ENCODE measurements at places on chromosomes 5 and 9.

GRCh38 chr9:20599195-20599594, 23.1 kb downstream of the MLLT3 start:
- no peak for DNase-seq

DNA sequence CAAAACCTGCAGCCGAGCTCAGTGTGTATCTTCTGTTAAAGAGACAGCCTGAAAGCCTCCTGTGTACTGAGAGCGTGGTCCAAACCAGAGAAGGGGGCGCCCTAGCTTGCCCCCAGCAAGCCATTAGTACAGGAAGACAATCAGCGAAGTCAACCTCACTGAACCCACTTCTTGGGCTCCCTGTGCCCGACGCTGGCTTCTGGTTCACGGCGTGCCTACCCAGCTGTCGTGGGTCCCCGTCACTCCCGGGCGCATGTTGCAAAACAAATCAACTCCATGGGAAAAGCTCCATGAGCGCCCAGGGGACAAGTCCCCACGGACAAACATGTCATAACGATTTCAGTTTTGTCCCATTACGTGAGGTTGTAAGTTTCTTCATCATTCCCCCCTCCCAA, 326.9 kb downstream of the SH3GL2 start:
- DNase-seq = no peak

GRCh38 chr9:95012035-95012708, 285.7 kb downstream of the AOPEP start:
- no peak for DNase-seq

GRCh38 chr9:4985386-4986266, 554 bp downstream of the JAK2 start:
- peak; percentile 46 for DNase-seq

- DNase-seq = no peak
Measured at GRCh38 chr9:96425500-96426169, 7.5 kb upstream of the ZNF367 start.

DNA sequence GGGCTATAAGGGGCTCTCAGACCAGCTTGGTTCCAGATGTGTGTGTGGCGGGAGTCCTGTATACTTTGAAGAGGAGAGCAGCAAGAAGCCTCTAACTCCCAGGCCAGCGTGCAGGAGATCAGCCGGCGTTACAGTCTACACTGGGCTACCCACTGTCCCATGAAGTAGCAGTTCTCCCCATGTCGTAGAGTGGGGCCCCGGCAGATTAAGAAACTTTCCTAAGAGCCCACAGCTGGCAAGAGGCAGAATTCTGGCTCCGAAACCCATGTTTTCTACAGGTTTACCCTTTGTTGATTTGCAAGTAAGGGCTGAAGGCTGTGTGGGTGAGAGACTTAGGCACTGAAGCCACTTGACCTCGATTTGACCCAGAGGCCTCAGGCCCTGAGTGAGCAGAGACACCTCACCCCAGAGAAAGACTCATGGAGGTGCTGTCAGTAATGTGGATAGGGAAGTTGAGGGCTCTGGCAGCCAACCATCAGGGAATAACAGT, 881 bp upstream of the B4GALT1 start:
- no peak for DNase-seq

DNA sequence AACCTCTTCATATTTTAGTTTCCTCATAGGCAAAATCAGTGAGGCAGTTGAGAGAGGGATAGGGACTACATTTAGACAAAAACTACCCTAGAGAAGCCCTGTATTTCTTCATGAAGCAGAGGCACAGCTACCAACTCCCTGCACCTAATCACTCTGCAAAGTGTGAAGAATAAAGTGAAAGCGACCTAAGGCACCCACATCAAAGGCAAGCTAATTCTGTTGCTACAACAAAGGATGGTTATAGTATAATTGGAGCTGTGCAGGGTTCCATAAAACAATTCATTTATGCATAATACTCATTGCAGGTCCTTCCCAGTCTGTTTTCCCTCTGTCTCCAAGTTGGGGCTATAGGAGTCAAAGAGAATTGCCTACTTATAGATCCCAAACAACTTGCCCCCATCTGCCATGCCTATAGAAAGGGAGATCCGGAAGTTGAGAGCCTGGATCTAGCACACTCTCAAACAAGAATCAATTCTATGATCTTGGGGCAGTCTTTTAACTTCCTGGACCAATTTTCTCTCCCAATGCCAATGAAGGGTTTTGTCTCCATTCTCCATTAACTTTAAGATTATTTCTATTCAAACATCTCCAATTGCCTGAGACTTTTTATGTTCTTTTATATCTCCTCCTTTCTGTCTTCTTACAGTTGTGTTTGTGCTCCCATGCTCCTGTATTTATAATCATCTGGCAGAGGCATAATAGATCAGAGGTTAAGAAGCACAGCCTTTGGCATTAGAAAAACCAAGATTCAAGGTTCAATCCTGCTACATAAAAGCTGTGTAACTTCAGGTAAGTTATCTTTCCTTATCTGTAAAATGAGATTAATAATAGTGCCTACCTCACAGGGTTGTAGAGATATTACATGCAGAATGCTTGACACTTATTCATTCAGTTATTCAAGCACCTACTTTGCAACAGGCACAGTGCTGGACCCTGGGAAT, 56.0 kb upstream of the PTGER4 start:
- DNase-seq = no peak

DNA sequence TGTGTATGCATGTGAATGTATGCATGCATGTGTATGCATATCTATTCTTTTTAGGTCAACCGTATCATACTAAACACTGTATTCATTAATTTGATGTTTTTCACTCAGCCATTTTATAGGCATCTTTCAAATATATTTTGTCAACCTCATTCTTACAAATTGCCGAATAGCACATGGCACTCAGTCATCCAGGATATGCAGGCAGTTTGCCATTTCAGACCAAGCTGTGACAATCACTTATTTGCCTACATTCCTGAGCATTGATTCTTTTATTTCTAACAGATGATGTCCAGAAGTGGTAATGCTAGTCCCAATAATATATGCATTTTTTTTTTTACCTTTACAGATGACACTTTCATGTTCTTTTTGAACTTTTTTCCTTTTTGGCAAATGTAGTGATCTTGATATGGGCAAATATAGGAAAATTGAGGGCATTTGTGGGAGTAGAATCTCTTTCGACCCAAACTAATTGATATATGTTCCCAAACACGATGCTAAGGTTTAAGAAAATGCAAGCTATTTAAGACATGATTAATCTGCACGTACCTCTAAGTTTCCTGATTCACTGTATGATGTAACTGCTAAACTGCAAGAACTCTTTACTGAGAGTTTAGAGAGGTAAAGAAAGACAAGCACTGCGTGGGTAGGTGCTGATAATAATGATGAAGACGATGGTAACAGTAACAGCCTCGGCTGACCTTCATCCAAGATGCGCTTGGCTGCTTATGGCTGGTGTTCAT, 153.9 kb upstream of the DAP start:
- no peak for DNase-seq

GRCh38 chr9:38274800-38275199, 117.7 kb upstream of the ALDH1B1 start:
- DNase-seq = no peak

- no peak for DNase-seq
Measured at GRCh38 chr9:10678790-10679189, 66.0 kb upstream of the PTPRD start.

- no peak for DNase-seq
Measured at GRCh38 chr5:143515829-143516228, 112.3 kb upstream of the NR3C1 start.

DNA sequence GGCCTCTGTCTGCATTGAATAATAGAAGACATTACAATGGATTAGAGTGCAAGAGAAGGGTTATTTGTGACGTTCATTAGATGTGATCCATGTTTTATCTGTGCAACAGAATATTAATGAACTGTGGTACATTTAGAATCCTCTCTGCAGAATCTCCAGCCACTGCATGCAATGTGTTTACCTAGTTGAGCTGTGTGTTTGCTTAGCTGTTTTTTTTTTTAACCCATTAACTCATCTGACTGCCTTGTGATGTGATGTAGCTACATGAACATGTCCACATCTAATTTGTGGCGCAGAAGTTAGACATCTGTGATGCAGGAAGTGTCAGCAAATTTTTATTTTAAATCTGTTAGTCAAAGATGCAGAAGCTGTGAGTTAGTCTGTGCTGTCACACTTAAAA, 236.9 kb downstream of the CD180 start:
- no peak for DNase-seq

DNA sequence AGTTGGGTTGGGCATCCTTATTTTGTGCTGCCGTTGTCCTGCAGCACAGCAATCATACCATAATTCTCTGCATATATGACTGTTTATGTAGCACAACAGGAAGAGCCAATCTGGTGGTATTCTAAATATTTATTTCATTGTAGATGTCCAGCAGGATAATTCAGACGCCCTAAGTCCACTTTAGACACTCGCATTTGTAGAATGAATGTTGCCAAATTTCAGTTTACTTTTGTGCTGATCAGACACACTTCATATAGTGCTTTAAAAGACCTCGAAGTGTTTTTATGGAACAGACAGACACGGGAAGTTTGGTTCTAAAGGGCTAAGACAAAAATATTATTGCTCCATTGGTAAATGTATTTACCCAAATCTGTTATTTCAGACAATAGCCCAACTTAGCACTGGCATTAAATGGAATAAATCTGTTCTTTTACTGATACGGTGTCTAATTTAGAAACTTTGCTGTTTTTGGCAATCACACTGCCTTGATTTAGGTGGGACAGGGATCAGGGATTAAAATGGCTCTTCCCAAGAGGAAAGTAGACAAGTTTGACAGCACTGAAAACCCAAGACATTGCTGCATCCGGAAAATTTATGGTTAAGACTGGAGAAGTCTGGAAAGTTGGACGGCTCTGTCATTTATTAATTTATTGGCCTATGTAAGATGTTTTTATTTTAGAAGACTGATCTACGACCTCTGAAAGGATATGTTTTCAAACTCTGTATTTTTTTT, 35.3 kb downstream of the PRDM6 start:
- no peak for DNase-seq

DNA sequence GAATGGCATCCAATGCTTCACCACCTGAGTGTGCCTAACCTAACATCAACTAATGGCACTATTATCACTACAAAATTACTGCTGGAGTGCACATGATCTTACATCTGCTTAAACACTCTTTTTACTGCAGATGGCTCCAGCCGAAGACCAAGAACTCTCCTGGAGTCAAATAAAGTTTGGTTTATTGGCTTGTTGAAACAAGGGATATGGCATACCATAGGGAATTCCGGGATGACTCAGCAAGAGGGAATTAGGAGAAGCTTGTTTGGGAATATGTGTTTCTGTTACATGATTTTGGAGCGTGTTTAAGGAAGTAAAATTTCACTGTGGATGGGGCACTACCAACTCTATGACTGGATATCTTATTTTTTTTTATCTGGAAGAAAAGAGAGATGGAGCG, 872.6 kb downstream of the DTWD2 start:
- no peak for DNase-seq

DNA sequence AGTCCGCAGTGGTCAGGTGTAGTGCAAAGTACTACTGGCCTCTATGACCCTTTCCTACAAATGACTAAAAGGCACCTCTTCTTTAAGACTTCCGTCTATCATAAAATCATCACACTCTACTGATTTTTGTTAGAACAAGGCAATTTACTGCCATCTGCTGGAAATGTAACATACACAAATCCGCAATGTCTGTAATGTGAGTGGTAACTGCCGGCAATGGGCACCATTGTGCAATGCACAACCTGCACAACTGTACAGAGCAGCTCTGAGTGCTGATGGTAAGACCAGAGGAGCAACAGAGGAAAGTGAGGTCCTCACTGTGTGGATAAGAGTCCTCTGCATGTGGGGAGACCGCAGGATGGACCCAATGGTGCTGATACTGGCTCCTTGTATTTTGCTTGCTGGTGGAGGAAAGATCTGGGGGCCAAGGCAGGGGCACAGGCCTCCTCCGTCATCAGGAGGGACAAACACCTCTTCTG, 103.7 kb downstream of the ATPSCKMT start:
- DNase-seq = no peak

- no peak for DNase-seq
Measured at GRCh38 chr9:38063363-38063707, 5.7 kb downstream of the SHB start.

GRCh38 chr5:73749485-73750270, 123.7 kb downstream of the ARHGEF28 start:
- no peak for DNase-seq

GRCh38 chr5:106759581-106759980, 911.2 kb downstream of the EFNA5 start:
- DNase-seq = no peak

DNA sequence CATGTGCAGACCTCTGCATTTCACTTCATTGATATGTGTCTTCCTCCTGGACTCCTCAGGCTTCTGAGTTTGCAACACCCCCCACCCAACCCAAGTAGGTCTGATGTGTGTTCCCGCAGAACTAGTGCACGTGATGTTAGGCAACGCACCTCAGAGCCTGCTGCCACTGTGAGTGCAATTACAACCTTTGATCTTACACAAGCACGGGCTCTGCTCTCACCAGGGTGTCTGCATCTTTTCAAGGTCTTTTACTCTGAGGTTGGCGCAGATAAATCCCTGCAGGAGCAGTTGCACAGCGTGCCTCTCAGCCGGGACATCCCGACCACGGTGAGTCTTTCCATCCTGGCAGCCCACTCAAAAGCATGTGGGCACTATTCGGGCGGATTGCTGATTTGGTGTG, 80.1 kb downstream of the EGFLAM start:
- no peak for DNase-seq

GRCh38 chr5:134874831-134875655, 872 bp downstream of the TXNDC15 start:
- peak; percentile 36 for DNase-seq

GRCh38 chr5:91166059-91166807, 216.9 kb downstream of the ARRDC3 start:
- DNase-seq = no peak

DNA sequence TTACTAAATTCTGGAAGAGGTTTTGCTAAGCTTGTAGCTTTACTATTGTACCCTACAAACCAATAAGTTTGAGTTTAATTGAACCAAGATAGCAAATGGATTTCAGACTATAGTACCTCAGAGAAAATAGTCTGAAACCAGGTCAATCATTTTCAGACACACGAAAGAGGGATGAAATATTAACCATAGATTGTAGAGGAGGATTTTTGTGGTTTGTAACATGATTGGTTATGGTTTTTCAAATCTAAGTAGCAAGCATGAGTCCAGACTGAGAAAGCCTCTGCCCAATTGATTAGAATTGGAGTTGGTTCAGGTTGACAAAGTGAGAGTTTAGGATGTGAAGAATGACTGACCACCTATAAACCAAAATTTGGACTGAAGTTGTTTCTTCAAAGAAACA, 562.7 kb upstream of the DMAC1 start:
- DNase-seq = no peak

GRCh38 chr9:116327701-116328405, 174.3 kb downstream of the PAPPA start:
- DNase-seq = no peak

GRCh38 chr9:92517046-92517445, 18.7 kb downstream of the ECM2 start:
- no peak for DNase-seq

GRCh38 chr9:95606489-95607350, 89.9 kb upstream of the PTCH1 start:
- no peak for DNase-seq

DNA sequence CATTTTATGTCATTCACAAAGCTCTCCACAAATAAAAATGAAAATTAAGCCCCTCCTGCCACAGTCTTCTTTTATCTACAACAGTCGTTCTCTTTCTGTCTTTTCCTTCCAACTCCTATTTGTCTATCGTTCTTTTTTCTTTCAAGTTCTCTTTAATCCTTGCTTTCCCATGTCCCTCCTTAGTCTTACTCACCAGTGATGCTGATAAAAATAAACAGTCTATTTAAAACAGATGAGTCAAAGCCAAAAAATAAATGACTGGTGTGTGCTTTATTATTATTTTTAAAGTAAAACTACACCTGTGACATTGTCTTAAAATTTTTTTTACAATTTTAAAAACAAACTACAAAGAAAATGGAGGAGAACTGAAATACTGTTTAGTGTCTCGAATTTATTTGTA, 137.1 kb upstream of the TMEM161B start:
- DNase-seq = no peak
